Stimulated activated CD4-positive, alpha-beta T cell treated with anti-CD3 and anti-CD28 coated beads, Interleukin-1b, Interleukin-23, amount 100 ng/mL, for 1 hour (primary cell): ENCODE measurements at places on chromosomes 5 and 9.

DNA sequence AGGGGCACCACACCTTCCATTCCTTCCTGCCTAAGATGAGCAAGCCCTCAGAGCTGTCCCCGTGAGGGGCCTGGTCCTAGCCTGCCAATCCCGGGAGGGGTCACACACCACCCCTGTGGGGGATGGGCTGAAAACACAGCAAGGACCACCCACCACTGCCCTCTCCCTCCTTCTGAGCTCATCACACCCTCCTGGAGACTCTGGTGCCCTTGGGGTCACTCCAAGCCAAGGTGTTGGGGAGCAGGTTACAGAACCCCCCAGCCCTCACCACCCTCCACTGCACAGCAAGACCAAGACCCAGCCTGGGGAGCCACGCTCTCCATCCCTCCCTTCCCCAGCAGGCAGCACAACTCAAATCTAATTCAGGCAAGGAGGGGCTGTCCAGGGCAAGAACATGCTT lies 60.5 kb upstream of the PPP1R26 start:
- no peak for DNase-seq

- no peak for DNase-seq
Observed at GRCh38 chr9:14221558-14221957, 92.4 kb downstream of the NFIB start.

- DNase-seq: no peak
Observed at GRCh38 chr5:78912085-78912771, 72.9 kb downstream of the ARSB start.

- DNase-seq: no peak
Observed at GRCh38 chr5:179819296-179820126, 1.2 kb upstream of the SQSTM1 start.

- DNase-seq: no peak
Observed at GRCh38 chr9:34869390-34869789, 88.7 kb upstream of the PHF24 start.

DNA sequence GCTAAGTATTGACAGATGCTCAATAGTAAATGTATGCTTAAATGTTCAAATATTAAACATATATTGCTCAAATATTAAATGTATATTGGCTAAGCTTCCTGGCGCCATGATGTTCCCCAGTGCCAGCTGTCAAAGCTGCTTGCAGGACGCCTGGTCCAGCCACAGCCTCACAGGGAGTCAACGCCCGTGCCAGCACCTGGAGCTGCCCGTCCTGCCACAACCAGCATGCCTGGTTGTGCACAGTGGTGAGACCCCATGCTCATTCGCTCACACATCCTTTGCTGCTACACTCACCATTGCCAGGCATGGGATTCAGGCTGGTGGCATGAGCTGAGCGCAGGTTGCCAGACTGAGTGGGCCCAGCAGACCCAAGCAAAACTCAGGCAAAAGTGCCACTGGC lies 926.9 kb upstream of the EDIL3 start:
- DNase-seq: no peak
